Suprapubic skin (tissue), 4 donors: ENCODE measurements at places on chromosomes 12 and 14. TPM values are rescaled to one million over a fixed set of nuclear protein-coding genes. Genes with fewer than 3 reads are reported as not detected.

Gene SLCO1B1
- total RNA-seq = not detected

Gene RIN3
- total RNA-seq = 4.4 TPM

Gene CCDC196
- not detected for total RNA-seq

Gene SAMD15
- not detected for total RNA-seq

Gene ADSS1
- 12.4 TPM for total RNA-seq

Gene PTPN6
- total RNA-seq = 18.5 TPM

Gene BTG1
- 161 TPM for total RNA-seq

Gene RAPGEF3
- 9.3 TPM for total RNA-seq

Gene OXA1L
- total RNA-seq = 80.1 TPM

Gene AQP2
- not detected for total RNA-seq

Gene RND1
- 0.65 TPM for total RNA-seq

Gene KRT74
- 44.4 TPM for total RNA-seq

Gene DTX1
- 1.1 TPM for total RNA-seq

Gene SLC6A15
- 2.4 TPM for total RNA-seq

Gene RDH12
- 68.8 TPM for total RNA-seq

Gene ARHGEF40
- total RNA-seq = 22.8 TPM

Gene CDK4
- 82.3 TPM for total RNA-seq

Gene KSR2
- total RNA-seq = not detected

Gene GARIN6
- not detected for total RNA-seq

Gene FAM90A1
- total RNA-seq = not detected

Gene HSPB8
- 112 TPM for total RNA-seq

Gene KCNMB4
- total RNA-seq = 3.5 TPM

Gene TAS2R42
- total RNA-seq = not detected

Gene CMA1
- not detected for total RNA-seq

Gene ACOT6
- not detected for total RNA-seq

Gene NUP107
- 82.7 TPM for total RNA-seq

Gene DLK1
- total RNA-seq = not detected

Gene PMCH
- total RNA-seq = not detected

Gene CIROP
- not detected for total RNA-seq

Gene PTPRQ
- 0.24 TPM for total RNA-seq

Gene GRIN2B
- not detected for total RNA-seq

Gene LBHD2
- total RNA-seq = not detected

Gene IFNG-AS1
- total RNA-seq = not detected
